Astrocyte of the hippocampus (primary cell): ENCODE measurements at places on chromosomes 12 and 14.

DNA sequence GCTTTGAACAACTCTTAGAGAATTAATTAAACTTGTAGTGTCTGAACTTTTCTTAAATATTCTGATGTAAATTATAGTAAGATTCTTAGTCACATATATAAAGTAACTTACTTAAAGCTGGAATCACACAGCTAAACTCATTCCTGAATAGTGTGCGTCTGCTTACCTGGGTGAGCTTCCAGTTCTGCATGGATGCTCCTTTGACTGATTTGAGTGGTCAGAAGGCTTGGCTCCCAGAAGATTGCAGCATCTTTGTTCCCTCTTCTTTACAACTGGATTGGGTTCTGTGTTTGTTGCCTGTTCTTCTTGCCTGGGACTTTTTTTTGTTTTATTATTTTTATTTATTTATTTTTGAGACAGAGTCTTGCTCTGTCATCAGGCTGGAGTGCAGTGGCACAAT is 66.5 kb upstream of the ASPG start:
- DNase-seq, result no peak

DNA sequence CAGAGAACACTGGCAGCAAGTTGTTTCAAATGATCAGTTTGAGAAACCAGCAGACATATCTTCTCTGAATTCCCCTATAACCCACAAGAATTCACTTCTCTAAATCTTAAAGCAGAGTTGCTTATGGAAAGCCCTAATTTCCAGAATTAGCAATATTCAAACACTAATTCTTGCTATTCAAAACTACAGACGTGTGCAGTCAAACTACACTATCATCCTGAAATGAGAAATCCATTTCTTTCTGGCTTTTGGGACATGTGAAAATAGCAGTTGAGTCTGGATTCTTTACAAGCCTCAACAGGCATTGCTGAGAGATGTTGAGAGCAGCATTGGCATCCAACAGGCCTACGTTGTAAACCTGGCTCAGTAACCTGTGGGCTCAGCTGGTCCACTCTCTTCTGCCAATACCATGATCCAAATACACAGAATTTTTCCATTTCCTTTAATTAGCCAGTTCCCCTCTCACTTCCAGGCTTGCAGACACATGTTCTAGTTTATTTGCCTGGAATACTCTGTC is 74.6 kb upstream of the TMTC1 start:
- DNase-seq, result no peak

DNA sequence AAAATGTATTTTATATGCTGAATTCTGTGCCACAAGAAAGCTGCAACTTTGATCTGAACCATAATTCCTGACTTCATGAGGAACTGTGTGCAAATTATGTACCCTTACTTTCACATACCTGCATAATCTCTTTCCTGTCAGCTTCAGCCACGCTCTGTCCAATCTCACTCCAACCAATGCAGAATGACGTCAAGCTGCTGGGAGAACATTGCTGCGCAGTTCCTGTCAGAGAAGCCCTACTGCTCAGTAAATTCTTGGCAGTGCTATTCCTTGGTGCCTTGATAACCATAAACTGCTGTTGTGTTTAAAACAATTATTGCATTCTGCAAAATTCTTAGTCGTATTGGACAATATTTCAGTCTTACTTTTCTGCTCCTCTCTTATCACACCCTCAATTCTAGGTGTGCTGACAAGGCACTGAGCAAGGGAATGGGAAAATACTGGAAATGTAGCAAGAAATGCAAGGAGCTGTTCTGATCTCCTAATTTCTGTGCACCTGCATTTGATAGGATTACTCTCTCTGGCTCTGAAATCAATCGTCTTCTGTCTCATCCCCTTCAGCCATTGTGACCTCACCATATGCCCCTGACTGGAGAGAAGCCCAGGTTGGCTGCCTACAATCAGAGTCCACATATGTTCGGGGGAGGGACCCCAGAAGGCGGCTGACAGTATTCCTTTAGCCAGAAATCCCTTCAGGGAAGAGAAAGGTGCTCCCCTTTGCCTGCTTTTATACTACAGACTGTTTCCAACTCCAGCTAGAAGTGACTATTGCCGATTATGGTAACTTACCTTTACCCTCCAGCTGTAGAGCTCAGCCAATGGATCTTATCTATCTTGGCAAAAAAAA is 274.9 kb upstream of the NOVA1 start:
- peak; percentile 45 for DNase-seq

DNA sequence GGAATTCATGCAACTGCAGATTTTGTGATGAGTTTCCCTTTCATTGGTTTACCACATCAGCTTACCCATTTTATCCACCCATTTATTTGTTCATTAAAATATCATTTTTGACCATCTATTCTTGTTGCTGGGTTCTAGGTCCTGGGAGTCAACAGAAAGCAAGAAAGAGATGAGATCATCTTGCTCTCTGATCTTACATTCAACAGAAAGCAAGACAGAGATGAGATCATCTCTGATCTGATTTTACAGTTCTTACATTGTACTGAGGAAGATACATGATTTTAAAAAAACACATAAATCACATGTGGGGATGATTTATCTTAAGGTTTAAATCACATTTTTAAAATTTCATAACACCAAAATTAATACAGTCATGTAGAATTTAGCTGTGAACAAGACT is 2.3 kb downstream of the TAS2R46 start:
- no peak for DNase-seq

GRCh38 chr14:49857427-49858003 is 4.9 kb upstream of the NEMF start:
- peak; percentile 34 for DNase-seq

GRCh38 chr12:19431407-19432308 is 7.6 kb upstream of the AEBP2 start:
- peak; percentile 84 for DNase-seq

DNA sequence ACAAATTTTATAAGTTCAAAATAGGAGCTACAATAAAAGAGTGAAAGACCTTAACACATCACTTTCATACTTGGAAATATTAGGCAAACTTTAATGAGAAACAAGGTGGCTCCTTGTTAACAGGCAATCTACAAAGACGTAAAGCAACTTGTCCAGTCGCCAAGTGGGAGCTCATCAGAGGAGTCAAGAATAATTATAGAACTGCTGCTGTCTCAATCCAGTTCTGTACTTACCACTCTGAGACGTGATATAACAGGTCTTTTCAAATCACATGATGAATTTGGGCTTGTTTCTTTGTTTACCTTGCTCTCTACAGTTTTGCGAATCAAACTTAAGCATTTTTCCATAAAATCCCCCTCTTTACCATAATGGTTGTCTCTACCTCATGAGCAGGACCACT is 3.6 kb downstream of the YBX3 start:
- no peak for DNase-seq

- DNase-seq, result no peak
These were observed 7.2 kb upstream of the PLXNC1 start for GRCh38 chr12:94141004-94141764.

DNA sequence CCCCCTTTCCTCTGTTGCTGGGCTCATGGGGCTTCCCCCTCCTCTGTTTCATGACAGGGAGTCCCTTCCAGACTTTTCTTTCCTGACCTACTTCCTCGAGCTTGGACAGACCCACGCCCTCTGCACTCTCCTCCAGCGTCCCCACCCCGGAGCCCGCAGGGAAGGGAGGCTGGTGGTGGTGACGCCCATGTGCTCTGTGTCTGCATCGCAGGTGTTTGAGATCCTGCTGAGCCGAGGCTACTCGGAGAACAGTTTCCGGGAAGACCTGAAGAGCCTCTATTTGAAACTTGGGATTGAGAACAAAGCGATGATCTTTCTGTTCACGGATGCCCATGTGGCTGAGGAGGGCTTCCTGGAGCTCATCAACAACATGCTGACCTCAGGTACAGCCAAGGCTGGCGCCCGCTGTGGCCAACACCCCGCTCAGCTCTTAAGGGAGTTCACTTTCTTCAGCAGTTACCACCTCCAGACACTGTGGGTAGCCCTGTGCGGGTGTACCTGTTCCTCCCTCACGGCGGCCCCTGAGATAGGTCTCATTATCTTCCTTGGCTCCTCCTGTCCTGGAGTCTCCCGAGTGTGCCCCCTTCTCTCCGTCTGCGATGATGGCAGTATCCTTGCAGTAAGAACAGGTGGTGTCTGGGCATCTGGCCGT is 85.6 kb downstream of the CCDC92 start:
- DNase-seq, result no peak

DNA sequence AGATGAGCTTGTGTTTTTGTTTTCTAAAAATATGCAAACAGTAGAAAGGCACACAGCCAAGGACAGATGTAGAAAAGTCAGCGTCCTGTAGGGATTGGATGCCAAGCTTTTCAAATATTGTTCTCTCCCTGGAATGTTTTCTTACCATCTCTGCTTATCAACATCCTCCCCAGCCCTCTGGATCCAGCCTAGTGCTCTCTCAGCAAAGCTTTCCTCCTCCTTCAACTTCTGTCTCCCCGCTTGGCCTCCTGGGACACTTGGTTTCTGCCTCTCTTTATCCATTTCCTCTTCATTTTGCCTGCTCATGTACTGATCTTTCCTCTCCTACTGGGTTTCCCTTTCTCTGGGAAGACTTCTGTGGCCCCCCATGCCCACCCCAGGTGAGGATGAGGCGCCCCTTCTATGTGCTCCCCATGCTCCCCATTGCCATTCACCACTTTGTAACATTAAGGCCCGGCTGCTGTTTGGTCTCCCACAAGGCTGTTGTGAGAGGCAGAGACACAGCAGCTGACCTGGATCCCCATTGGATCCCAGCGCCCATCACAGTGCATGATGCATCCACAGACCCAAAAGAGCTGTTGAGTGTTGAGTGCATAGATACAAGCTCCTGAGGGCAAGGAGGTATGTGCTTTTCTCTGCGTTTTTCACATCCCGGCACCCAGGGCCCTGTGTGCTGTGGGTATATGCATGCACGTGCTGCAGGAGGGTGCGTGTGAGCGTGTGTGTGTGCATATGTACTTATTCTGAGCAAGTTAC is 38.2 kb downstream of the EVL start:
- DNase-seq, result peak; percentile 28

- peak; percentile 74 for DNase-seq
These were observed 26.9 kb downstream of the ZFC3H1 start for GRCh38 chr12:71636704-71637115.

GRCh38 chr14:99234961-99235571 is 36.9 kb downstream of the BCL11B start:
- DNase-seq, result no peak

DNA sequence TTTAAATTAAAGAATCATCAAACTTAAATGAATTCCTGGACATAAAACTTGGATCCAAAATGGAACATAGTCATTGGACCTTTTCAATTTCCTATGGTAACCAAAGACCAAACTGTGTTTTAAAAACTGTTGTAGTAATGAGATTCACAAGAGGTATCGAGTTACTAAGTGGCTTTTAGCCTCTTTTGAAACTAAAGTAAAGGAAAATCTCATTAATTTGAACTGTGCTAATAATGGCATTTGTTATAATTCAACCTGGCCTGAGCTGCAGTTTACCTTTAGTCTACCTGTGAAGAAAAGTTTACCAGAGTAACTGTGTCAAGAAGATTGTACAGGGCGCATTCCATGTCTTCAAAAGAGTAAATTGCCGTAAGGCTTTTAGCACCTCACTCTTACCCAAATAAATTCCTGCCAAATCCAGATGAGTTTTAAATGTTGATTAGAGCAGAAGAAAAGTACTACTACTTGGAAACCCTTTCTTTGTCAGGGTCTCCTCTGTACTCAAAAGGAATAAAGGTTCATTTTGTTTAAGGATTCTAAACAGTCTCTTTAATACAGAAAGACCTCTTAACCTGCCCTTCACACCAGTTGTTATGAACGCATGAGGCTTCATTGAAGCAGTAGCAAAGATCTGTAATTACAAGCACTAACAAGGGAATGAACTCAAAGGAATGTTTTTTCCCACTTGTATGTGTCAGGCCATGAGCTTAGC is 17.1 kb upstream of the MED13L start:
- DNase-seq, result no peak

DNA sequence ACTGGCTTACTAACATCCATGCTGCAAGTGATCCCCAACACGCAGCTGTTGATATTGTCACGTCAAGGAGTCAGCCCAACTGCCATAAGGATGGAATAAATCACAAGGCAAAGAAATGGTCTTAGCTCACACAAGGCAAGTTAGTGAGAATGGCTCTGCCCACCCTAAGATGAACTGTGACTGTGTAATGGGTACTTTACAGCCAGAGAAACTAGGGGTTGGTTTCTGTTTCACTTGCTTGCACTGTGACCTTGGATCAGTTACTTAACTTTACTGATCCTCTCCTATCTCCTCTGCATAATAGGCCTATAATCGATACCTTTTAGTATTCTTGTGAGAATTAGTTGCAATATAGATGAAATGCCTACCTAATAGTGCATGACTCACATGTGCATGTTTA is 52.2 kb upstream of the ANO2 start:
- DNase-seq, result no peak

GRCh38 chr12:96474206-96474605 is 15.2 kb upstream of the CFAP54 start:
- DNase-seq, result no peak

DNA sequence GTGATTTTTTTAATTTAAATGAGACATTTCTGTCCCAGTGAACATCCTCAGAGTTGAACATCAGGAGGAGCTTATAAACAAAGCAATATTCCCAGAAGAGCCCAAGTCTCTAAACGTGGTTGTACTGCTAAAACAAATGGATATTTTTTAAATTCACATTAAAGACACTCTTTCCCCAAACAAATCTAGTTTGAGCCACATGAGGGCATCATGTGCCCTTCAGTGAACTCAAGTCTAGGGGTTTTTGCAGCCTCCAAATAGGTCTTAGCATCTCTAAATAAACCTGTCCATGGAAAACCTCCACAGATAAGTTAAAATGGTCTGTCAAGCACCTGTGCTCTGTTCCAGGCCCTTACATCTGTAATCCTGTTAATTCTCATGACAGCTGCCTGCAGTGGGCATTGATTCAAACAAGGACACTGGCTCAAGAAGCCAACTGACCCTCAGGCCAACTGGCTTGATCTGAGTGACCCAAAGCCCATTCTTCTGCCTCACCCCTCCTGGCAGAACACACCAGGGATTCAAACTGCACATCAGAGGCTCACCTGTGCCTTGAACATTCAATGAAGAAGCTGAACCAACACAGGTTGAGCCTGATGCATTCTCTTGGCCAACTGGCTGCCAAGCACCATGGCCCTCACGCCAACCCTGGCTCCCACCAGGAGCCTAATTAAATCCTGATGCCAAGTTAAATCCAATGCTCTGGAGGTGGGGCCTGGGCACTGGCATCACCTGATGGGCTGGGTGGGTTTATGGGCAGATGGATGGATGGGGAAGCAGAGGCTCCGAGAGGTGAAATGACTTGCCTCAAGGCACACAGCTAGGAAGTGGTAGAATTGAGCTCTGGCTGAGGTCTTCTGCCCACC is 8.6 kb downstream of the ISCU start:
- DNase-seq, result peak; percentile 66

DNA sequence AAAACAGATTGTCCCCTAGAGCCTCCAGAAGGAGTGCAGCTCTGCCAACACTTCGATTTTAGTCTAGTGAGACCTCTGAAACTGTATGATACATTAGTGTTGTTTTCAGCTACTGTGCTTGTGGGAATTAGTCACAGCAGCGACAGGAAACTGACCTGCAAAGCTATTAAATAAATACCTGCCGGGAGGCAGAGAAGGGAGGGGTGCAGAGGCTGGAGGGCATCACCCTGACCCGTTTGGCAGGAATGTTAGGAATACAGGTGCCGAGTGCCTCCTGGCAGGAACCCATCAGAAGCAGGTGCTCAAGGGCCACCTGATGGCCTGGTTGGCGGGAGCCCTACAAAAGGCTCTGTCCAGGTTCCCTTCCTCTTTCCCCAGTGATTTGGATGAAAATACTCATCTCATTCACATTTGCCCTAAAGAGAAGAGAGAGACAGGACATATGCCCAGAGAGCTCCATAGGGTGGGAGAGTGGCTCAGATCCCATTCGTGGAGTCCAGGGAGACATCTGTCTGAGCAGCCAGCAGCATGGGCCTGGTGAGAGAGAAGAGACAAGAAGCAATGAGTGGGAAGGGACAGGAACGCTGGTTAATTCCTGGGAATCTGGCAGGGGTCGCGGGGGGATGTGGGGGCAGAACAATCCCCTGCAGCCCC is 44.6 kb downstream of the C14orf132 start:
- no peak for DNase-seq
